ENCODE measurements at places on chromosomes 1 and 21.
A peak's percentile ranks its signal among the peaks of the same experiment; 100 is the strongest.

- no peaks in the 10 kb centered on the region for H3K36me3 ChIP-seq
- H3K27ac ChIP-seq = peak overlapping the region; percentile 80
- DNase-seq = no peak
- no peak overlapping the region for H3K4me3 ChIP-seq
- peaks cover 10% of the 10 kb centered on the region for H3K4me1 ChIP-seq
Observed at GRCh38 chr1:229710746-229711145, 84.7 kb downstream of the URB2 start.

- no peaks in the 10 kb centered on the region for H3K4me1 ChIP-seq
- H3K36me3 ChIP-seq = no peaks in the 10 kb centered on the region
- DNase-seq = peak; percentile 72
- H3K4me3 ChIP-seq = no peak overlapping the region
- no peaks in the 10 kb centered on the region for H3K27me3 ChIP-seq
- H3K27ac ChIP-seq = no peak overlapping the region
Observed at GRCh38 chr1:216459651-216460207, 36.5 kb upstream of the USH2A start.

- DNase-seq = no peak
- H3K4me1 ChIP-seq = peaks cover 19% of the 10 kb centered on the region
- peaks cover 5% of the 10 kb centered on the region for H3K36me3 ChIP-seq
- no peaks in the 10 kb centered on the region for H3K27me3 ChIP-seq
Observed at GRCh38 chr1:208192995-208193394, 51.2 kb downstream of the PLXNA2 start.

DNA sequence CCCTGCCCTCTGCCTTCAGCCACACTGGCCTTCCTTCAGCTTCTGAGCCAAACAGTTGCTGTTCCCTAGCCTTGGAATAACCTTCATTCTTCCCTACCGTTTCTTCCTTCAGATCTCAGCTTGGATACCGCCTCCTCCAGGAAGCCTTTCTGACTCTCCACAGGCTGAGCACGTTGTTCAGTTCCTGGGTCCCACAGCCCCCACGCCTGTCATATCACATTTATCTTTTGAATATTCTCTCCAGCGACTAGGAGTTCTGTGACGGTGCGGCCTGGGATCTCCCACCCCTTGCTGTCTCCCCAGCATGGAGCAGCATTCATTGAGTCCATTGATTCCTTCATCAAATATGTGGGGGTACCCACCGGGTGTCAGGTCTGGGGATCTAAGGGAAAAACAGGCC, 39.2 kb downstream of the EPHA2 start:
- no peak for DNase-seq
- H3K4me1 ChIP-seq = peaks cover 22% of the 10 kb centered on the region
- no peaks in the 10 kb centered on the region for H3K27me3 ChIP-seq
- H3K27ac ChIP-seq = no peak overlapping the region
- H3K4me3 ChIP-seq = no peak overlapping the region
- no peaks in the 10 kb centered on the region for H3K36me3 ChIP-seq

GRCh38 chr1:53590104-53590503, 130.9 kb downstream of the DMRTB1 start:
- peaks cover 3% of the 10 kb centered on the region for H3K4me1 ChIP-seq
- H3K27ac ChIP-seq = no peak overlapping the region
- no peak for DNase-seq

DNA sequence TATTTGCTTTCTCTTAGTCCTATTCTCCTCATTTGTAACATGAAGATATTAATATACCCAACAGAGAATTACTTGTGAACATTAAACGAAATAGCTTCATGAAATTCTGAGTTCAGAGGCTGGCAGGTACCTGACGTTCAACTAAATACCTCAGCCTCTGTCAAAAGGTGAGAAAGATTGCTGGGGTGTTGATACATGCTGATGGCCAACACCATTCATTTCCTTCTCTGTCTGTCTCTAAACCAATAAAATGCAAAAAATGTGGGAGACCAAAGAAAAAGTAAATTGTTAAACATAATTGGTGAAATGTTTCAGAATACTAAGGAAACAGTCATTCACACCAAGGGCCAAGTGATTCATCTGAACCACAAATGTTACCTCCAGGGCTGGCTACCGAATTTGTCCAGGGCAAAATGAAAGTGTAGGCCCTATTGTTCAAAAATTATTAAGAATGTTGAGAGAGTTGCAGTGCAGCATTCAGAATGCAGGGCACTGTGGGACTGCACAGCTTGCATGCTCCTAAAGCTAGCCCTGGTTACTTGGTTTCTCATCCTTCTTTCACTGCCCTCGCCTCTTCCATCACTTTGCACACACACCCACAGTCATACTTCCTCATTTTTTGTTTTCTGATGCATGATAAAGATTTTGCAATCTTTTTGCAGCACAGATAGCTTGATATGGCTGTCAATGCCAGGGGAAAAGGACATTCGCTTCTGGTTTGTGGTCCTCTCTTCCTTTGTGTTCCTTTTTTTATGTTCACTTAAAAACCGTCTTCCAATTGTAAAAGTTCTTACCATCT, 414.3 kb upstream of the NR5A2 start:
- H3K27ac ChIP-seq = no peak overlapping the region
- H3K27me3 ChIP-seq = no peaks in the 10 kb centered on the region
- peaks cover 4% of the 10 kb centered on the region for H3K4me1 ChIP-seq
- H3K36me3 ChIP-seq = no peaks in the 10 kb centered on the region
- DNase-seq = peak; percentile 51

DNA sequence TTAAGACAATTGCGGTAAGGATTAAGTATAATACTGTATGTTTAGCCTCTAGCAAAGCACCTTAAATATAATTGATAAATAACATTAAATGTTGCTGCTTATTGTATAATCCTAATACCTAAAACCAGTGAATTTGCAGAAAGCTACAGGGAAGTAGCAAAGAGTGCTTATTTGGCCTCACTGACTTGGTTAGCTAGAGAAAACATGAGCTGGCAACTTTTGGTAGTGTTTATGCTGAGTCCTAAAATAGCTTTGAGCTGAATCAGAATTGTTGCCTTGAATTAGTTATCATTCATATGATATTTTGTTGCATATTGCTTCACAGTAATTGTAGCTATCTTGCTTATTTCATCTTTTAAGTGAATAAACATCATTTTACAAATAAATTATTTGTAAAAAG, 3.5 kb downstream of the TRIM67 start:
- no peaks in the 10 kb centered on the region for H3K36me3 ChIP-seq
- H3K4me3 ChIP-seq = no peak overlapping the region

DNA sequence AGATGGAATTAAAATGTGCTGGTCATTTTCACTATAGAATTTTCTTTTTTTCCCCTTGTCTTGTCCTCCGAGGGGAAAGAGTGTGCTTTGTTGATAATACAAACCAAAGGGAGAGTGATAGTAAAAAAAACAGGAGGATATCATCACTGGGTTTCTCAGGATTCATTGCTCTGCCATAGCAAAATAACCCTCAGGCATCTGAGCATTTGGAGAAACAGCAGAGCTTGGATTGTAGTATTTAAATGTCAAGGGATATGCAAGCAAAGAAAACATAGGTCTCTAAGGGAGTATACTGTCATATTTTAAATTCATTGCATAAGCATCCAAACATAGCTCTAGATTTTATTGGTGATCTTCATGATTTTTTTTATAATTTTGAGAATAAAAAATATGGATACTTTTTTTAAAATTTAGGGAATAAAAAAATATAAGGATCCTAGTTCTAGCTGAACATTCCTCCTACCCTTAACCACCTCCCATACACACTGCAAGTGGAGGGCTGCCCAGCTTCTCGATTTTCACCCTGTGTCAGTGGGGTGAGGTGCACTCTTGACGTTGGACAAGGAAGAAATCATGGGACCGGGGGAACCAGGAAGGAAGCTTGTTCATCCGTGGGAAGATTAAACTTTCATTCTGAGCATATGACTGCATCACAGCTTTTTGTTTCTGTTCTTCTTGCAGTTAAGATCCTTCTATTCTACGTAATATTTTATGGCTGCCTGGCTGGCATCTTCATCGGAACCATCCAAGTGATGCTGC, 4.4 kb downstream of the ATP1B1 start:
- H3K27ac ChIP-seq = no peak overlapping the region
- peaks cover 27% of the 10 kb centered on the region for H3K36me3 ChIP-seq
- H3K4me1 ChIP-seq = peaks cover 31% of the 10 kb centered on the region
- H3K27me3 ChIP-seq = no peaks in the 10 kb centered on the region
- H3K4me3 ChIP-seq = no peak overlapping the region
- peak; percentile 17 for DNase-seq

DNA sequence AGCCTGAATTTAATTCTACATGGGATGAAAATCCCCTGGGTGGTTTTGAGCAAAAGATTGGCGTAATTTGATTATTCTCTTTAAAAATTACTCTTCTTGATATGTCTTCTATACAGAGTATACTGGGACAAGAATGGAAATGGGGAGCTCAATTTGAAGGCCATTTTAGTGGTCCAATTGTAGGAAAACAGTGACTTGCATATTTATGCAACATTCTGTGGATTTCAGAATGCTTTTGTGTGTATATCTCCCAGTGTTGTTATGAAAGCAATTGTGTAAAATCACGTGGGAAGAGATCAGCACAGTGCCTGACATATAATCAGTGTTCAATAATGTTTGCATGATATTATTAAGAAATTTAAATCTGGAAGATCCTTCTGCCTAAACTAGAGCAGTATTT, 575.9 kb upstream of the PBX1 start:
- no peaks in the 10 kb centered on the region for H3K36me3 ChIP-seq
- H3K27me3 ChIP-seq = no peaks in the 10 kb centered on the region
- H3K4me1 ChIP-seq = no peaks in the 10 kb centered on the region
- H3K4me3 ChIP-seq = no peak overlapping the region
- no peak overlapping the region for H3K27ac ChIP-seq
- DNase-seq = no peak

DNA sequence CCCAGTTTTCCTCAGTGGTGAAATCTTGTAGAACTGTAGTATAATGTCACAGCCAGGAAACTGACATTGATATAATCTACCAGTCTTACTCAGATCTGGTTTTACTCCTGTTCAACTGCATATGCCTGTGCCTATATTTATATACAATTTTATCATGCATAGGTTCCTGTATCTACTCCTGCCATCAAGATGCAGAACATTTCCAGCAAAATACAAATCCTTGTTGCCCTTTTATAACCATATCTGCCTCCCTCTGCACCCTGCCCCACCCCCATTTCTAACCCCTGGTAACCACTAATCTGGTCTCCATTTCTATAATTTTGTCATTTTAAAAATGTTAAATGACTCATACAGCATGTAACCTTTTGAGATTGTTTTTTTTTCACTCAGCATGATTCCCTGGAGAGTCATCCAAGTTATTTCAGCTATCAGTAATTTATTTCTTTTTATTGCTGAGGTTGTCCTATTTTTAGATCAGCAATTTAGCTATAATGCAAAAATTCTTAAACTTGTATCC, 8.1 kb downstream of the UTP25 start:
- no peak overlapping the region for H3K4me3 ChIP-seq
- H3K4me1 ChIP-seq = no peaks in the 10 kb centered on the region
- peaks cover 34% of the 10 kb centered on the region for H3K36me3 ChIP-seq
- no peak overlapping the region for H3K27ac ChIP-seq

DNA sequence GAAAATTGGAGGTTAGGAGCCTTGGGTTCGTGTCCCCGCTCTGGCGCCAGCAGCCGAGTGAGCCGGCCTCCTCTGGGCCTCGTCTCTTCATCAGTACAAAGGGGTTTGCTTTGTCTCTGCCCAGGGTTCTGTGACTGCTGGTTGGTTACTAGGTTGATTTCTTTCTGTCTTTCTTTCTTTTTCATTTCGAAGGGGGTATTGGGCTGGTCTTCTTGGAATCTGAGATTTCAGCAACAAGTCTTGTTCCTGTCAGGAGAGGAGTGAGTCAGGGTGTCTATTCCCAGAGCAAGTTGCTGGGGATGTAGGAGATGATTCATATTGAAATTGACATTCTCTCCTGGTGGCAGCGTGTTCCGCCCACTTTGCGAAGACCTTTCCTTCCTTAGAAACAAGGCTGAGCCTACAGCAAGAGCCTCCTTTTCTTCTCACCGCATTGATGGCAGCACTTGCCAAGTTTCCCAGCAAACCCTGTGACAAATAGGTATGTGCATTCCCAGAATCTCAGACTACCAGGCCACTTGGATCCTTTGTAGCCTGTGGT, 79.2 kb downstream of the MAN1C1 start:
- peaks cover 7% of the 10 kb centered on the region for H3K4me1 ChIP-seq
- H3K4me3 ChIP-seq = no peak overlapping the region
- no peaks in the 10 kb centered on the region for H3K27me3 ChIP-seq
- H3K36me3 ChIP-seq = no peaks in the 10 kb centered on the region

- H3K27me3 ChIP-seq = no peaks in the 10 kb centered on the region
- peak overlapping the region; percentile 82 for H3K4me3 ChIP-seq
- DNase-seq = peak; percentile 91
- peak overlapping the region; percentile 63 for H3K27ac ChIP-seq
- no peaks in the 10 kb centered on the region for H3K36me3 ChIP-seq
Observed at GRCh38 chr1:92961896-92962752, 862 bp upstream of the DIPK1A start.

GRCh38 chr21:22609802-22610201, 1611.6 kb downstream of the NCAM2 start:
- no peaks in the 10 kb centered on the region for H3K27me3 ChIP-seq
- DNase-seq = peak; percentile 6
- no peaks in the 10 kb centered on the region for H3K4me1 ChIP-seq
- H3K36me3 ChIP-seq = no peaks in the 10 kb centered on the region

Measured in trophoblast cell (in vitro differentiated cells and primary cell).